ENCODE measurements at places on chromosomes 11 and 22.

GRCh38 chr11:85407648-85408047 is 219.5 kb downstream of the DLG2 start:
- DNase-seq = no peak

DNA sequence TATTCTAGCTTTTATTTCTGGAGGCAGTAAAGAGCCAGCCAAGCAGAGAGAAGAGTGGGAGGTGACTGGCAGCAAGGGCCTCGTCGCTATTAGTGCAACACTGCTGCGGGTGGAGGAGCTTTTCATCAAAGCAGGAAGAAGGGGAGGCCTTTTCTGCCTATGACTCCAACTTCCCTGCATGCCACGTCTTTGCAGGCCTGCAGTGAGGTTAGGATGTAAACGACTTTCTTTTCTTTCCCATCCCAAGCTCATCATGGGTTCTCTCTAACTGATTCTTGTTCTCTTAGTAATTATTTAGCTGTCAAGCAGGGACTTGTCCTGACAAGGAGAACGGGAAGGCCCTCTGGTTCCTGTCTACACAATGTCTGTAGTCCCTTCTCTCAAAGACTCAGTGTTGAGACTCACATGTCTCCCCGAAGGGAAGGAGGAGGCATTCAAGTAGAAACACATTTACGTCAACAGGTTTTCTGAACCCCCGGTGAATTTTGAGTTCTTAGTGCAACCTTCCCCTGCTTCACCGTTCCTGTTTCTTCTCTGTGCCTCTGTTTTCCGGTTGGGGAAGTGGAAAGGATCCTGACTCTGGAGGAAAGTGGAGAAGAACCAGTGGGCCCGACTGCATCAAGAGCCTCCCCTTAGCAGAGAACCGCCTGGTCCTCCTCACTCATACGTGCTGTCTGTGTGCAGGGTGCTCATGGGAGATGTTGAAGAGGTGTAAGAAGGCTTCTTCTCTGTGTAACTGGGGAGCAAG is 56.9 kb downstream of the PACS1 start:
- DNase-seq = no peak

DNA sequence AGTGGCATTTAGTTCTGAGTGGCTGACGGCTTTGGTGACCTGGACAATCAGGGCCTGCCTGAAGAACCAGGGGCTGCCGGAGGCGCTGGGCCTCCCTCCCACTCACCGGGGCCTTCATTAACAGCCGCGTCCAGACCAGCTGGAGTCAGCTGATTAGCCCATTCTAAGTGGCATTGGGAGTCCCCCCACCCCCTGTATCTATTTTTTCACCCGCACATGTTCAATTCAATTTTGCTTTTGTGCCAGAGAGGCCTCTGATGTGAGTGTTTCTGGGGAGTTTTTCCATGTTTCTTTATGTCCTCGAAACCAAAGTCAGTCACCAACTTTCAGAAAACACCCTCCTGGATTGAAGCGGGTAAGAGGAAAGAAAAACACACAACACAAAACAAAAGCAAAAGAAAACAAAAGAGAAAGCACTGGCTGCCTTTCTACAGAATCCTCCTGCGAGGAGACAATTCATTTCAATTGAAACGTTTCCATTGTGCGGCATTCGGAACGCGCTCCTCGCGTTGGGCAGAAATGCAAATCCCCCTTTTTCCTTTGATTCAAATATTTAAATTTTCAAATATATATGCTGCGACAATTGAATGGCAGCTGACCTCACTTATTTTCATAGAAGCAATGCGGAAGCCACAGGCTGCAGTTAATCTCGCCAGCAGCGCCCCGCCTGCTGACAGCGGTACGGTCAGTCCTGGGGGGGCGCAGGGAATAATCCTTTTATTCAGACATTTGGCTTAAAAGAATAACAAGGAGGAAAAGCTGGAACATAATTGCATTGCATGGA is 17.7 kb downstream of the CDKN1C start:
- no peak for DNase-seq

DNA sequence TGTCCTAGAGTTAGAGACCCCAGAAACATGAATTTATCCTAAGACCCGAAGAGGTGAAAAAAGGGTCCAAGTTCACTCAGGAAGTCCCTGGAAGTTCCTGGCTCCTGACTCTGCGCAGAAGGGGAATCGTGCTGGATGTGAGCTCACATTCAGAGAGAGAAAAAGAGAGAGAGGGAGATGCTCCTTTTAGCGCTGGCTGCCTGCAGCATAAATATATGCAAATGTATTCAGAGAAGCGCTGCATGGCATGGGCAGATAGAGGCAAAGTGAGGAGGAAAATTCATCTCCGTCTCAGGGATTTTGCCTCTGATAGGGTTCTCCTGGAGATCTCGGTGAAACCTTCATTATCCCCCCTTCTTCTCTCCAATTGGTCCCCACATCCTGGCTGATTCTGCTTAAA is 517.2 kb downstream of the MN1 start:
- DNase-seq = no peak

- no peak for DNase-seq
Measured at GRCh38 chr11:100861212-100861611, 174.1 kb downstream of the ARHGAP42 start.

All from SK-N-DZ (cell line).